ENCODE measurements at places on chromosomes 3 and 15. TPM values are rescaled to one million over a fixed set of nuclear protein-coding genes. Genes with fewer than 3 reads are reported as not detected.

The SLC12A8 gene
- 32.3 TPM for total RNA-seq

- DNase-seq = no peak
Observed at GRCh38 chr15:63072809-63073277, 30.3 kb downstream of the TPM1 start.

GRCh38 chr15:39239562-39239961 is 341.3 kb upstream of the THBS1 start:
- no peak for DNase-seq

The HRG gene
- not detected for total RNA-seq

- no peak for DNase-seq
Observed at GRCh38 chr3:46710671-46711295, 6.9 kb downstream of the PRSS50 start.

GRCh38 chr3:197793247-197793646 is 2.2 kb downstream of the LRCH3 start:
- no peak for DNase-seq

The RAB5A gene
- 87.7 TPM for total RNA-seq

The FRMD5 gene
- 39.8 TPM for total RNA-seq

DNA sequence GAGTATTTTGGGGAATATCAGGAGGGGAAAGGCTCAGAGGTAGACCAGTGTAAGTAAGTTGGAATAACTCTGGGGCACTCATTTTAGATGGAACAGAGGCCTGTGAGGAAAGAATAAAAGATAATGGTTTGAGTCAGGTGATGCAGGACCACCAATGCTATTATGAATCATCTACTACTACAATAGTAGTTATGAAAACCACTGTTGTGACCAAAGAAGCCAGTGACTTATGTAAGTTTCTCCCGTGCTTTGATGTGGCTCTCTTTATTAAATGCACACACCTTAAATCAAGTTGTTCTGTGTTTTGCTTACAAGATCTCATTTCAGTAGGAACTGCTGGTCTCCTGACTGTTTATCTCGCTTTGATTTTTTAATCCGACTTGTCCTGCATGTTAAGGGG is 13.1 kb upstream of the GUCA1C start:
- DNase-seq = no peak

DNA sequence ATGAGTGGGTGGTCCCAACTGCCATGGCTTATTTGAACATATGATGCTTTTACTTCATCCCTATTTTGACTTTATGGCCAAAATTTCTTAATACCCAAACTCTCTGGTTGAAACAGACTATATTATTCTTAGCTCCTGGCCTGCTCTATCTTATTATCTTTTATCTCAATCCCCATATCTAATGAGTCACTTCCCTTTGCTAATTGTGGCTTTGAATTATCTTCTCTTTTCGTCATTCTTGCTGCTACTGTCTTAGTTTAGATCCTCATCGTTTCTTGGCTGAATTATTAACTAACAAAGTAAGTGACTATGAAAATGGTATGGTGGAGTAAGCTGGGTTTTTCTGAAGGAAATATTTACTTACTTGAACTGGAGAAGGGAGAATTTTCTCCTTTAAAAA is 28.2 kb upstream of the DNAJC19 start:
- no peak for DNase-seq

GRCh38 chr3:108554229-108554628 is 35.0 kb downstream of the CIP2A start:
- no peak for DNase-seq

The CPOX gene
- total RNA-seq = 31.2 TPM

DNA sequence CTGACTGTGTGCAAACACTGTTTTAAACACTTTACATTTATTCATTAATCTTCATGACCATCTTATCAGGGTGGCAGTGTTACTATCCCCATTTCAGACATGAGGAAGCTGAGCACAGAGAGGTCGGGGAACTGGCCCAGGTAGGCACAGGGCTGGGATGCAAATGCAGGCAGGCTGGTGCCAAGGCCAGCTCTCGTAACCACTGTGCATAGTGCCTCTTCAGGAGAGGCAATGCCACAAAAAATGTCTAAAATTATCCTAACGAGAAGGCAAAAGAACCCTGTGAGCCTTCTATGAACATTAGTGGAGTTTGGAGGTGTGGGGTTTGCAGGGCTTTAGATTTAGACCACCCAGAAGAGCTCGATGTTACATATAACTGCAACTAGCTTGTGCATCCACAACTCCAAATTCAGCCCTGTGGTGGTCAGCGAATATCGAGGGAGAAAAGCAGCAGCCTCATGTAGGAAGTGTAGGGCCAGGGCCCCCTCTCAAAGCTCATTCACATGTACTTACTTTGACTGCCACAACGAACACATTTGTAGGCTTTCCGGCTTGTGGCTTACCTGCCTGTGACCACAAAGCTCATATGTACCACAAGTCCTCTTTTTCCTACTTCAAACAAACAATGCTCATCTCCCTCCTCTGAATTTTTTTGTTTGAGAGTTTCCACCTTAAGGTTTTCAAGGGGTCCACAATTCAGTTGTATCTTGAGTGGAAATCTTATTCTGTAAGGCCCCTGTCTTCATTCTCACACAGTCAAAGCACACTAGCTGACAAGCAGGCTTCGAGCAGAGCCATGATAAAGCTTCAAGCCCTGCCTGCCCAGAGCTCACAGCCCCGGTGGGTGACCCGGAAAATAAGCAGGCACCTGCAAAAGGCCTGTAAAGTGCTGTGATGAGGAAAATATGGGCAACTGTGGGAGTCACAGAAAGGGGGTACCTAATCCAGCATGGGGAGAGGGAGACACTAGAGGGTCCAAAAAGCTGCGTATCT is 722.9 kb upstream of the CFAP20DC start:
- DNase-seq = no peak

DNA sequence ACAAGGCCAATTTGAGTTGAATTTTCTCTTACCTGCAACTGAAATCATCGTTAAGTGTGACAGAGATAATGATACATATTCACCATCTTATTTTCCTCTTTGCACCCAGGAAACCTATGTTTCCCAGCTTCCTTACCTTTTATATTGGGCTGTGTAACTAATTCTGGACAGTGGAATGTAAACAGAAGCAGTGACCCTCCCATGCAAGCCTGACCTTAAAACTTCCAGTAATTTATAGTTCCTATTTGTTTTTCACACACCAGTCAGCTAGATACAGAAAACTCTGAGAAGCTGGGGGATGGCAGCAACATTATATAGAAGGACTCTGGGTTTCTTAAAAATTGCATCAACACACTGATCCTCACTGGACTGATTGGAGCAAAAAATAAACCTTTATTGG is 4.5 kb upstream of the ZNF280D start:
- DNase-seq = no peak

- DNase-seq = no peak
Observed at GRCh38 chr15:57599296-57599810, 7.6 kb downstream of the MYZAP start.

The ZBTB11 gene
- 31.7 TPM for total RNA-seq

The GATA2 gene
- total RNA-seq = 5.8 TPM

The CYP11A1 gene
- total RNA-seq = 1.5 TPM

- DNase-seq = no peak
Observed at GRCh38 chr3:72797773-72798543, 50.3 kb downstream of the SHQ1 start.

- DNase-seq = no peak
Observed at GRCh38 chr3:57370341-57370740, 77.9 kb upstream of the ASB14 start.

GRCh38 chr3:146770881-146771280 is 165.7 kb upstream of the PLSCR5 start:
- no peak for DNase-seq

DNA sequence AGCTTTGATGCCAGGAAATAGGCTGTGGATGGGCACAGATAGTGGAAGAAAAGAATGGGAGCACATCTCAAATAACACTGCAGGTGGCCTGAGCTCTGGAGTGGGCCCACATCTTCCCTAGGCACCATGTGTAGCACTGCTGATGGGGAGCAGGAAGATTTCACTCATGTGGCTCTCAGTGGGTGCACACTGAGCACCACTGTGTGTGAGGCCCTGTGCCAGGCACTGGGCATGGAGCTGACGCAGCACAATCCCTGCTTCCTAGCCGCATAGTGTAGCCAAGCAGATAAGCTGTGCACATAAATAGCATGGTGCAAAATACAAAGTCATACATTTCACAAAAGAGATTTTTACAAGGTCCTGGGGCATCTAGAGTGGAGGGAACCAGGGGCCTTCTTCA is 101.6 kb downstream of the MOBP start:
- DNase-seq = no peak

- no peak for DNase-seq
Observed at GRCh38 chr15:100889385-100890050, 9.9 kb downstream of the ALDH1A3 start.

DNA sequence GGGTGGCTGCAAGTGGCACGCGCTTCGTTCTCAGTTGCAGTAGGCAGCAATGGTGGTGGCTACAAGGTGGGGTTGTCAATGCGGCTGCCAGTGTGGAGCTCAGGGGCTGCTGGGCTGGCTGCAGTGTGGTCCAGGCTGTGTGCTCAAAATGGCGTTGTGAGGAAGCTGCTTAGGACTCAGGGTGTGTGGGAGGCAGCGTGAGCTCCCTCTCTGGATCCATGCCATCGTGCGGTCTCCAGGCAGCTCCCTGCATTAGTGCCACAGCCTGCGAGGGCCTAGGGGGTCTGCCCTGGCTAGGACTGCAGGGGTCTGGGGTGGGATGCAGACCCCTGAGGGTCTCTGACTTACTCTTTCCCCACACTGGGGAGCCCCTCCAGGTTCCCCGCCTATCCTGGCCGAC is 397.2 kb downstream of the OCA2 start:
- no peak for DNase-seq

The MEIS2 gene
- total RNA-seq = 43.0 TPM

The TMEM87A gene
- total RNA-seq = 41.9 TPM

The TLR9 gene
- total RNA-seq = 0.89 TPM

Data from dorsolateral prefrontal cortex (tissue), 122 donors.